ENCODE measurements at places on chromosomes 4 and X.

DNA sequence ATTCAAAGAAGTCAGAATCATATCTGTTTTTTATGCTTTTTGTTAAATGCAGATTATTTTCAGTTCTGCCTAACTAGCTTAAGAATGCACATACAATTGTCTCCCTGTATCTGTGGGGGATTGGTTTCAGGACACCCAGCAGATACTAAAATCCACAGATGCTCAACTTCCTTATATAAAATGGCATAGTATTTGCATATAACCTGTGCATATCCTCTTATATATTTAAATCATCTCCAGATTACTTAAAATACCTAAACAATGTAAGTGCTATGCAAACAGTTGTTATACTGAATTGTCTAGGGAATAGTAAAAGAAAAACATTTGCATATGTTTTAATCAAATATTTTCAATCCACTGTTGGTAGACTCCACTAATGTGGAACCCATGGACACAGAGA lies 279.4 kb downstream of the TMA16 start:
- no peak for DNase-seq

DNA sequence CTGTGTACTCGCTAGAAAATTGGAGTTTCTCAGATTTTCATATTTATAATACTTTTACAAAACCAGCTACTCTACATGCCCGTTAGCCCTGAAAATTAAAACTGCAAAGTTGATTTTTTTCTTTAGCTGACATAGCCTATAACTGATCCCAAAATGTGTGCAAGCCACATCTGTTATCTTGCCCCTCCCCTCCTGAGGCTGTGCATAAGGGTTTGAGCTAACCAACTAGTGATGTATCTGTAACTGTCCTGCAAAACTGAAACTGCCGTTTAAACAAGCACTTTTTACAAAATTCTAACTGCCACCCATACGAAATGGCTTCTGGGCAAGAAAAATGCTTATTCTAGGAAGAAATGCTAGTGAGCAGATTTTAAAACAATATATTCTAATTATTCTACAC lies 59.1 kb downstream of the EDNRA start:
- DNase-seq, result no peak

GRCh38 chrX:139691843-139692505 lies 16.0 kb downstream of the MCF2 start:
- DNase-seq, result no peak

- DNase-seq, result no peak
Measured at GRCh38 chr4:19293080-19293479, 958.6 kb upstream of the SLIT2 start.

DNA sequence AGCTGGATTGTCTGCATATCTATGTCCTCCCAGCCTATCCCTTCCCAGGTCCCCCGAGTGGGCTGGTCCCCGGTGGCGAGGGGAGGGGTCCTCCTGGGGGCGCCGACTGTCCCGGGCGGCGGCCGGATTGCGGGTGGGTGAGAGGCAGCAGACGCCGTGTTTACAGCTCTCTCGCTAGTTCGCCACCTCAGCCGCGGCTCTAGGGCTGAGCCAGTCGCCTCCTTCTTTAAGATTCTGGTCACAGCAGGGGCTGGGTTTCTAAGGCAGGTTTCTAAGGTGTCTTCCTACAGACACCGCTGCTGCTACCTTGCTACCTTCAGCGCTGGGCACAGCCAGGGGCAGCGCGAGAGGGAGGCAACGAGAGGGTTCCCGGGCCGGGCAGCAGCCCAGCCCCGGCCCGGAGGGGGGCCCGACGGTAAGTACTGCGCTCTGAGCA lies 57.2 kb downstream of the FRMPD3 start:
- DNase-seq, result no peak

All from stimulated activated CD8-positive, alpha-beta memory T cell treated with anti-CD3 and anti-CD28 coated beads, Interleukin-4, amount 100 ng/mL, for 4 hours (primary cell).